ENCODE measurements at places on chromosomes 2 and 18.

DNA sequence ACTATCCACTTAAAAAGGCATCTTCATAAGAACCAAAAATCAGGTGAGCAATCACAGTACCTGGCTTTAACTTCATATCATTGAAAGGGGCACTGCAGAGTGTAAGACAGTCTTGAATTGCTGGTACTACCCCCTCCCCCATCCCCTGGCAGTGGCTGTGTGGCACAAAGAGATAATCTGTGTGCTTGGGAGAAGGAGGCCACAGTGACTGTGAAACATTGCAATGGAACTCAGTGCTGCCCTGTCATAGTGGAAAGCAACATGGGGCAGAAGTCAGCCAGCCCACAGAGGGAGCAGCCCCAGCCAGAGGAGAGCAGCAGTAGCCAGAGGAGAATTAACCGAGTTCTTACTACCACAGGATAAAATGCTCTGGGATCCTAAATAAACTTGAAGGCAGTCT is 45.3 kb upstream of the UGP2 start:
- no peak for DNase-seq

DNA sequence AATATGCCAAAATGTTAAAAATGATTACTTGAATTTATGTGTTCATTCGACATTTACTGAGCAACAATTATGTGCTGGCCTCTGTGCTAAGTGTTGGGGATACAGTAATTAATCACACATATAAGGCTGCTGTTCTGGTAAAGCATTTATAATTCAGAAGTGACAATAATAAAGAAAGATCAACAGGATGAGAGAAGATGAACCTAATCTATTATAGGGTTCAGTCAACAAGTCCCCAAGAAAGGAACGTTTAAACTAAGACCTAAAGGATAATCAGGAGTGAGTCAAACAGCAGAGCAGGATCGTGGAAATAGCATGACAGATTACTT is 60.1 kb upstream of the COX7A2L start:
- no peak for DNase-seq

DNA sequence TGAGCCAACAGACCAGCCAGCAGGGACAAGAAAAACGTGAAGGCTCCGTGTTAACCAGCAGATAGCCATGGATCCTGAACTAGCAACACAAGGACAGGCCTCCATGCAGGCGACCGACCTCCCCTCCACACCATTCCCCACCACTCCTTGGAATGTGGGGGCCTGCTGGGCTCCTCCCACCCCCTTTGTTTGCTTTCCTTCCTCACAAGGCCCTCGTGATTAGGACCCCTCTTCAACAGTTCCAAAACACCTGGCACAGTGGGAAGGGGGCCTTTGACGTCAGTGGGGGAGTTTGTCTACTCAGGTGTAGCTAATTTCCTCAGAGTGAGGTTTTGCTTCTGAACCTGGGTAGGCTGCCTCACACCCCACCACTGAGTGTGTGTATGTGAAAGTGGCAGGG is 37.8 kb downstream of the SLC14A2 start:
- no peak for DNase-seq

GRCh38 chr18:66616523-66616983 is 12.7 kb upstream of the CDH19 start:
- DNase-seq: no peak
